ENCODE measurements at places on chromosomes 3 and 15. TPM values are rescaled to one million over a fixed set of nuclear protein-coding genes. Genes with fewer than 3 reads are reported as not detected.

DNA sequence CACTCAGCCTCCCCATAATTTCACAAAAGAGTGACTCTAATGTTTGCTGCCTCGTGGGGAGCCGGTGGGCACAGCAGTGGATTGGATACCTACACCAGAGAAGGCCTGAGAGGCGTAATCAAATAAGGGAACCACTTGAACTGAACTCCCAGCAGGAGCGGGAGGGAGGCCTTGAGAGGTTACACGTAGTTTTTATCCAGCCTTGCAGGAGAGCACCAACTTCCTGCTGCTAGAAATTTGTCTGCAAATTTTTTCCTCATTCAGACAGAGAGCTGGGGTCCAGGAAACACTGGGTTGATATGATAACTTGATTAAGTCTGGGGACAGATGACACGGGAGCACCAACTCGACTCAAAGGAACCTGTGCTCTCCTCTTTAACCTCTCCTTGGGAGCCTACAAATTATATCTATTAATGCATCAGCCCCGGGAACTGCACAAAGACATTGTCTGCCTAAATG is 69.8 kb downstream of the HES1 start:
- no peaks in the 10 kb centered on the region for H3K36me3 ChIP-seq
- no peak overlapping the region for H3K27ac ChIP-seq
- peaks cover 5% of the 10 kb centered on the region for H3K4me1 ChIP-seq
- DNase-seq = no peak

DNA sequence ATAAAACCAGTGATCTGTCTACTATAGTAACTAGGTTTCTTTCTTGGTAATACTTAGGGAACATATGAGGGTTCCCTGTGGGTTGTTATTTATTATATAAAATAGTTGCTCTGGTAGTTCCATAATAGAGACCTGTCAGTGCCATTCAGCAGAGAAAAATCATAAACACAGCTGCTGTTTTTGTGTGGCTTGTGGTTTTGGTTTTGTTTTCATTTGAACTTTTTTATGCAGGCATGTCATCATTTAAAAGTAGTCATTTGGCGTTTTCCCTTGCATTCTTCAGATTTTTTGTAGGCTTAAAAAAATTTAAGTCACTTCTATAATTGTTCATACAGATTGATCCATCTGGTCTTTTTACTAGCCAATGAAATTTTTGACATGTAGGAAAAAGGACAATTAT is 47.9 kb downstream of the PIK3CA start:
- no peak overlapping the region for H3K4me3 ChIP-seq
- H3K36me3 ChIP-seq = peaks cover 5% of the 10 kb centered on the region
- DNase-seq = no peak

GRCh38 chr3:106120356-106120755 is 251.5 kb upstream of the CBLB start:
- H3K36me3 ChIP-seq = no peaks in the 10 kb centered on the region
- H3K27ac ChIP-seq = no peak overlapping the region
- H3K4me3 ChIP-seq = no peak overlapping the region
- H3K27me3 ChIP-seq = no peaks in the 10 kb centered on the region
- peaks cover 21% of the 10 kb centered on the region for H3K4me1 ChIP-seq

- no peaks in the 10 kb centered on the region for H3K36me3 ChIP-seq
- H3K27ac ChIP-seq = no peak overlapping the region
- H3K4me1 ChIP-seq = peaks cover 5% of the 10 kb centered on the region
Observed at GRCh38 chr15:93035953-93036810, 52.8 kb downstream of the RGMA start.

Gene CERS3
- total RNA-seq = 0.31 TPM

Gene GOLGA8K
- not detected for total RNA-seq

Gene ARHGEF26
- 0.34 TPM for total RNA-seq

Gene PGBD4
- 2.3 TPM for total RNA-seq
